Left forelimb (tissue), 1 donor: ENCODE measurements at places on chromosomes 12 and 14.

GRCh38 chr12:112907415-112908157 lies 824 bp downstream of the OAS1 start:
- no peak for DNase-seq

DNA sequence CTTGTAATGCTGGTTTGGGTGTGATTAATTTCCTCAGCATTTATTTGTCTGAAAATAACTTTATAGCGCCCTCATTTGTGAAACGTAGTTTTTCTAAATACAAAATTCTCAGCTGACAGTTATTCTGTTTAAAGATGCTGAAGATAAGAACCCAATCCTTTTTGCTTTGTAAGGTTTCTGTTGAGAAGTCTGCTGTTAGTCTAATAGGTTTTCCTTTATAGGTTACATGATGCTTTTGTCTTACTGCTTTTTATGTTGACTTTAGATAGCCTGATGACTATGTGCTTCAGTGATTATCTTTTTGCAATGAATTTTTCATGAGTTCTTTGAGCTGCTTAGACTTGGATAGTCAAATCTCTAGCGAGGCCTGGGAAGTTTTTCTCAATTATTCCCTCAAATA lies 168.6 kb upstream of the PDE3A start:
- DNase-seq: no peak

DNA sequence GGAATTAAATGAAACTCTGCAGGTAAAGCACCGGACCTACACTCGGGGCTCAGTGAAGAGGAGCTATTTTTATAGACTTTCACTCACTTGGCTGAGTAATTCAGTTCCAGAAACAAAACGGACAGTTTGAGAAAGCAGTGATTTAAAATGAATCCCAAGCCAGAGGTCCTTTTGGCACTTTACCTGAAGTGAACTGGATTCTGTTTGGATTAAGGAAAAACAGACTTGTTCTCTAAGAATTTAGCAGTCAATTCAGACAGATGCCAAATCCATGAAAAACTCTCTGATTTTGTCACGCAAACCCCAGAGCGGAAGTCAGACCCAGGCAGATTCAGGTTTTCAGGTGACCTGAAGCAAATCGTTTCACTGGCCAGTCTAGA lies 4.9 kb upstream of the VASH1 start:
- no peak for DNase-seq

DNA sequence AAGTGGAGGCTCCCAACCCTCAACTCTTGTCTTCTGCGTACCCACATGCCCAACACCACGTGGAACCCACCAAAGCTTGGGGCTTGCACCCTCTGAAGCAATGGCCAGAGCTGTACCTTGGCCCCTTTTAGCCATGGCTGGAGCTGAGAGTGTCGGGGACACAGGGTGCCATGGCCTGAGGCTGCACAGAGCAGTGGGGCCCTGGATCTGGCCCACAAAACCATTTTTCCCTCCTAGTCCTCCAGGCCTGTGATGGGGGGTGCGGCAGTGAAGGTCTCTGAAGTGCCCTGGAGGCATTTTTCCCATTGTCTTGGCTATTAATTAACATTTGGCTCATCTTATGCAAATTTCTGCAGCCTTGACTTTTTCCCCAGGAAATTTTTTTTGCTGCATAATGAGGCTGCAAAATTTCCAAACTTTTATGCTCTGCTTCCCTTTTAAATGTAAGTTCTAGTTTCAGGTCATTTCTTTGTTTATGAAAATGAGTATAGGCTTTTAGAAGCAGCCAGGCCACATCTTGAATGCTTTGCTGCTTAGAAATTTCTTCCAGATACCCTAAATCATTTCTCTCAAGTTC lies 18.7 kb upstream of the ASPG start:
- DNase-seq: no peak

DNA sequence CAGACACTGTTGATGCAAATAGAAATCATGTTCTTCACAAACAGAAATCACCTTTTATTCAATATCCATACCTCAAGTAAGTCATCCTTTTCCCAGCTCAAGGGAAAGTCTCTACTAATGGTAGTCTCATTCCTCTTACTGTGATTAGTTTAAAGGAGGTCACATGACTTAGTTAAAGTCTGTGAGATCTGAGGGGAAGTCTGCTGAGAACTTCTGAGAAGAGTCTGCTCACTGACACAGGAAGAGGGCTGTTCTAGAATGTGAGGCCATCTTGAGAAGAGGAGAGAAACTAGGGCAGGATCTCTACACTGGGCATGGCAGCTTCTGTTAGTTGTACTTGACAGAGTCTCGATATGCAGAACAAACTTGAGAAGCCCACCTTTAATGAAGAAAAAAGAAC lies 146.8 kb downstream of the C12orf42 start:
- no peak for DNase-seq
